Choroid plexus epithelial cell (primary cell): ENCODE measurements at places on chromosomes 5 and 9.

DNA sequence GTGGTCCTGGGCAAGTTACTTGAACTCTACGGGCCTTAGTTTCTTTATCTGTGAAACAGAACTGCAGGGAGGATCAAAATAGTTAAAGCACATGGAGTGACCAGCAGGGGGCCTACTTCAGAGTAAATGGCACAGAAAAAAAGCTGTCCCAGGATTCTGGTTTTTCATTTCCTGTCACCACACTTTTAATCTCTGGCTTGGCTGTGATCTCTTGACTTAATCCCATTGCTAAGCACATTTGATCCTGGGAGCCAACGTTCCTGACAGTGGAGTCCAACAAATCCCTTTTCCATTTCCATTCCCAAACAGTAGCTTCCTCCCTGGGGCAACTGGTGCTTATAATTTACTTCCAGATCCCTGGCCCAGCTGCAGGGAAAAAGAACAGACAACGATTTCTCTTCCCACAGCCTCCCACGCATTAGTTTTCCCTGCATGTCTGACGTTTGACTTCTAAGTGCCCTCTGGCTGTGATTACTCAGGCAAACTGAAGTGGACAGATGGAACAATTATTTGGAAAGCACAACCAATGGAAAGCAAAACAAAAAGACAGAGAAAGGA is 136.5 kb upstream of the STK32A start:
- DNase-seq, result peak; percentile 69

DNA sequence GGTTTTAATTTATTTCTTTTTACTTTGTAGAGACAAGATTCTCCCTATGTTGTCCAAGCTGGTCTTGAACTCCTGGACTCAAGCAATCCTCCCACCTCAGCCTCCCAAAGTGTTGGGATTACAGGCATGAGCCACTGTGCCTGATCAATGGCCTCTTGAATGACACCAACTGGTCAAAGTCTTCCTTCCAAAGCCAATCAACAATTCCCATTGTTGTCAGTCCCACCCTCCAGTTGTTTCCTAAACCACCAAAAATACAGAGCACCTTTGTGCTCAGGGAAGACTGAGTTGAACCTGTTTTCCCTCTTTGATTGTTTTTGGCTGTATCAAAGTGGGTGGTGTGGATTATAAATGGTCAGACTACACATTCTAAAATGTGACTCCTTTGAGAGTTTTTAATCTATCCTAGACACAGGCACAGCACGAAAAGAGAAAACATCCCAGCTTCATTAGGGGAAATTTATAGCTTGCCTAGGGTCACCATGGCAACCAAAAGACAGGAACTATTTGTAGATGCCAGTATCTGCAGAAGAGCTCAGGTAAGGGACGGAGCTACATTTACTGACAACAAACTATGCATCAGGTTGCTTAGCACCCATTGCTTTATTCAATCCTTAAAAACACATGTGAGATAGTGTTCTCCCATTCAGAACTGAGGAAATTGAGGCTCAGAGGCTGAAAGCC is 27.6 kb upstream of the ATP6V1G1 start:
- DNase-seq, result no peak

GRCh38 chr9:29144476-29144875 is 1571.2 kb upstream of the C9orf72 start:
- DNase-seq, result no peak

DNA sequence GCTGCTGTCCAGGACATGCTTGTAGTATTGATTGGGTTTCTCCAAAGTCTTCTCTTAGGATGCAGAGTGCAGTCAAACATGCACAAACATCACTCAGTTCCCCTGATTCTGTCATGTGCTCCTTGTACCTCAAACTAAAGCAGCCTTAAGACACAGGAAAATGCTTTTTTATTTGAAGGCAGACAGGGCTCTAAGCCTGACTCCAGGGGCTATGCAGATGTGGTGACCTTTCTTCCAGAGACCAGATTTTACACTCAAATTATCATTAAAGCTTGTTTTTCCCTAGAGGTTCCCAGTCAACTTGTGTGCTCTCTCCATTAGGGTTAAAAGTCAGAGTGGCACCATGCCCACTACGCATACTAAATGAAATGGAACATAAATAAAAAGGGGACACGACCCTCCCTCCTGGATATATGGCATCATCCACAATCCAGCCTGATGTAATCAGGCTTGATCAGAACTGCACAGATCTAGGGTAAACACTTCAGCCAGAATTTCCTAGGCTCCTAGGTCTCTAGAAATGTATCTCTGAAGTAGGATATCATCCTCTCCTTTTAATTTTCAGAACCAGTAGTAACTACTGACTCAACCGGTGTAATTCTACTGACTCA is 771.1 kb downstream of the NR2F1-AS1 start:
- no peak for DNase-seq

DNA sequence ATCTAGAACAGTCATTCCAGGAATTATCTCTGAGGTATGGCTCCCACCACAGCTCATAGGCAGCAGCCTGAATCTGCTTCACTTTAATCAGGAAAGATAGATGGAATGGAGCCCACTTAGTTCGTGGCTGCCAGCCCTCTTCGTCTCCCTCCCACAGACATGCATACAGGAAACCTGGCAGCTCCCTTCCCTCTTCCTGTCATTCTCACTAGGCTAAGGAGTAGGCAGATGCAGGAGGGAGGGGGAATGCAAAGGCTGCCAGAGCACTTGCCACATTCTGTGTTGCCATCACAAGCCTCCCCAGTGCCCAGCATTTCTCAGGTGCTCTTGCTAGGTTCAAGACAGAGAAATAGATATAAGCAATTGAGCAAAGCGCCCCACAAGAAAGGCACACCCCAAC is 378.9 kb downstream of the ELAVL2 start:
- DNase-seq, result no peak

- peak; percentile 98 for DNase-seq
Measured at GRCh38 chr5:151684690-151685361, 1.9 kb downstream of the SPARC start.

- no peak for DNase-seq
Measured at GRCh38 chr5:174247301-174247700, 201.8 kb downstream of the NSG2 start.

DNA sequence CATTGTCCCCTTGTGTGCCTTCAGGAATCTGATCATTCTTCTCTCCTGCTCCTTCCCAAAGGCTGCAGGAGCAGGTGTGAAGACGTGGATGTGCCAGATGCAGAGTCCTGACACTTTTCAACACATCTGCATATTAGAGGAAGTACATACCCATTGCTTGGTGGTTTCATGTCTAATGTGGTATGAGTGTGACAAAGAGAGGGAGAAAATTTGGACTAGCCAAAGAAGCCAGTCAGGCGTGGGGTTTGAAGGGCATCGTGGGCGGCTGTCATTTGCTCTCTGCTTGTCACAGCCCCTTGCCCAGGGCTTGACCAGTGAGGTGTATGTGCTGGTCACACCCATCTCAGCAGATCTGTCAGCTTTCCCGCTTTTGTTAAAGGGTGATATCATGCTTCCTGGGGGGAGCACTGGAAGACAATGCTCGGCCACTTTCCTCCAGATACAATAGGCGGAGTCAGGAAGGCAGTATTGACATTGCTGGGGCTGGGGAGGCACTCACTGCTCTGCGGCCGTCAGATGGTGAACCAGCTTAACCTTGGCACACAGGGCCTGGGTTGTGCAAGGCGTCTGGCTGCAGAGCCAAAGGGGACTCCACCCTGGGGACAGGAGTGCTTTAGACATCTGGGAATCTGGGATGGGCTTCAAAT is 8.6 kb downstream of the TEK start:
- DNase-seq, result peak; percentile 19

- peak; percentile 9 for DNase-seq
Measured at GRCh38 chr5:101429241-101429640, 526.2 kb upstream of the ST8SIA4 start.

GRCh38 chr5:37724395-37725125 is 115.3 kb downstream of the GDNF start:
- no peak for DNase-seq

- DNase-seq, result peak; percentile 83
Measured at GRCh38 chr9:133054966-133055365, 6.8 kb upstream of the CEL start.

GRCh38 chr9:106883626-106884190 is 20.7 kb downstream of the ZNF462 start:
- DNase-seq, result peak; percentile 63

DNA sequence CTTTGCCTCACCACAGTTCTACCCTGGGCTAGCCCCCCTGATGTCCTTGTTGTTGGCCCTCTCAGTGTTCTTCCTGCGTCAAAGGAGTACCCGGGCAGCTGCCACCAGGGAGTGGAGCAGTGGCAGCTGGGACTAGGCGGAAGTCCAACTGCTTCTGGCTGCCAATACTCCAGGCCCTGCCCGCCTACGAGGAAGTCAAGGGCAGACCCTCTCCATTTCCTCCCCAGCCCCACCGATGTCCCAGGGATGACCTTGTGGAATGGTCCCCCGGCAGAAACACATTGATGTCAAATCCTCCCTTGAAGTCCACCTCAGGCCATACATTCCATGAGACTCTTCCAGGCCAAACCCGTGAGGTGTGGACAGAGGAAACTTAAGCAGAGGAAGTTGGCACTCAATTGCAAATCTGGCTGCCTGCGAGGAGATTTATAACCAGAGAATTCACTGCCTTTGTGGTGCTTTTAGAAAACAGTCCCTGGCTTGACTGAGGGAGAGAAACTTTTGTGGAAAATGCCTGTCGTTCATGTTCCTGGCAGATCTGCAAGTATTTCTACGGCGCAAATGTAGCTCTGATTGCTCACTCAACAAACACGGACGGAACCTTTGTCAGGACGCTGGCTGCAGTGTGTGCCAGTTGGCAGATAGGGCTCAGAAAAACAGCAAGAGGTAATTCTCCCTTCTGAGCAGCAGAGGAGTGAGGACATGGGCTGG is 339.7 kb downstream of the RAB3C start:
- no peak for DNase-seq

- no peak for DNase-seq
Measured at GRCh38 chr9:4514252-4515128, 24.2 kb downstream of the SLC1A1 start.

- DNase-seq, result peak; percentile 80
Measured at GRCh38 chr5:91499943-91500531, 116.9 kb upstream of the ARRDC3 start.

GRCh38 chr5:180373454-180373853 is 20.3 kb upstream of the GFPT2 start:
- no peak for DNase-seq

DNA sequence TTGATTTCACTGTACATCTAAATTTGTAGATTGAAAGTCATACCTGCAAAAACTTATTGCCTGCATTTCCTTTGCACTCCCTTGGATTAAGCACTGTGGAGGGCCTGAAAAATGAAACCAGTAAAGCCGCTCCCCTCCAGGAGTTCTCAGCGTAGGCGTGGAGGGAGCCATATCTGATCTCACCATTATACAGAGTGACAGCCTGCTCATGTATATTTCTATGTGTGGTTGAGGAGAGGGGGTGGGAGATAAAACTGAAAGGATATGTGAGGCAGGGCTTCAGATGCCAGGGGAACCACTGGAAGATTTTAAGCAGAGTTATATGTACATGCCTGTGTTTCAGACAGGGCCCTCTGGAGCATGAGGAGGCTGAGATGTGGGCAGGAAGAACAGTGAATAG is 303.0 kb downstream of the MSX2 start:
- DNase-seq, result no peak

- no peak for DNase-seq
Measured at GRCh38 chr9:129252937-129253802, 75.1 kb upstream of the IER5L start.

- no peak for DNase-seq
Measured at GRCh38 chr5:173778152-173778782, 109.9 kb upstream of the CPEB4 start.

GRCh38 chr9:116800885-116801284 is 113.8 kb downstream of the TRIM32 start:
- DNase-seq, result no peak

- no peak for DNase-seq
Measured at GRCh38 chr5:13956471-13956870, 12.0 kb upstream of the DNAH5 start.

DNA sequence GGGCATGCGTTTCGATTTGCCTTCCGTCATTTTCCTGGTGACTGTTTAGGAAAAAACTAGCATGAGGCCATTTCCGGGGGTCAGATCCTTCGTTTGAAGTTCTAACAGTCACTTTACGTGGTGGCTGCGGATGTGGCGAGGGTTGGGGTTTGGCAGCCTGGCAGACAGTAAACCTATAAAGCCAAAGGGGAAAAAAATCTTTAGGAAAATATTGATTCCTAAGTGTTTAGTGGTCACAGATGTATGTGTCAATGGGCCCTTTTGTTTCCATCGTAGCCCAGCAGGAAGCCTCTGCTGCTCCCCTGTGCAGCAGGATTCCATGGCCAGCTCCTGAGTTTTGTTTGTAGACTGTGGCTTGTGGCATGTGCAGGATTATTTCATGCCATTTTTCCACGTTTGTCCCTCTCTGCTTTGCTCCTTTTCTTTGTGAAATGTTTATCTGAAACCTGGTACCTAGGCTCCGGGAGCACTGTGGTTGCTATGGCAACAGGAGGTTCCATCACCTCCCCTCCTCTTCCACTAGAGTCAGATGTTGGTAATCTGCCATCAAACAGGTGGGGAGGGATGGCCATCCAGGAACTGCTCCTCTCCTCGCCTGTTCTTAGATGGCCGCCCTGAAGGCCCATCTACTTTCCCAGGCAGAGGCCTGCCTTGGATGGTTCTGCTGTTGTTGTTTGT is 202.3 kb downstream of the AOPEP start:
- DNase-seq, result peak; percentile 36

DNA sequence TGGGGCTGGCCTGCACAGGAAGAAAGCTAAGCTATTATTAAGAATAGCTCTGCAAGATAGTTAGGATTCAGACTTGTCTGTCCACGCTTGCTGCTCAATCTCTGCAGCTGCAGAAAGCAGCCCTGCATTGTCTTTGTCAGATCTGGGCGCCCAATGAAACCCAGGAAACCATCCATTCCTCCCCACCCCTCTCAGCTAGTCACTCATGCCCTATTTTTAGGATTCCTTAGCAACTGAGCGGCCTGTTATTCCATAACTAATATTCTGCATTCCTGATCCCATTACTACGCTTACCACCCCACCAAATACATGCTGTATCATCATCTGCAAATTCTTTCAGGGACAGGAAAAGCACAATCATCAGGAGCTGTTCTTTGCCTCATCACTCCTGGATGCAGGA is 52.9 kb upstream of the APC start:
- DNase-seq, result peak; percentile 8

DNA sequence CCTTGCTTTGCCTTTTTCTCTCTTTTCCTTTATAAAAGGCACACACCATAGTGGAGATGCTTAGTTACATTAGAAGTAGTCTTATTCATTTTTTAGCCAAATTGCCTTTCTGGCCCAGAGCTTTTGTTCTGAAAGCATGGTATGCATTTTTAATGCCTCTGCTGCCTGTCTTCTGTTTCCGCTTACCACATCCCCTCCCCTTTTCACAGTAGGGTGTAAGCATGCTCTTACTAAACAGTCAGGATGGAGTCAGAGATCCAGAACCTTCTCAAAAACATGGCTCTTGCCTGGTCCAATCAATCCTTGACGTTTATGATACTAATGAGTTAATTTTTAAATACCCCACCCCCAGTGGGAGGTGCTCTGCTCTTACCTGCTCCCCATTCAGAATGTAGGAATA is 22.5 kb downstream of the PPP3R2 start:
- DNase-seq, result peak; percentile 54
